Left lung (tissue), 14 donors: ENCODE measurements at places on chromosomes 2 and 18. TPM values are rescaled to one million over a fixed set of nuclear protein-coding genes. Genes with fewer than 3 reads are reported as not detected.
A peak's percentile ranks its signal among the peaks of the same experiment; 100 is the strongest.

- H3K4me3 ChIP-seq: no peak overlapping the region
- DNase-seq: no peak
Observed at GRCh38 chr2:179446476-179447141, 182.0 kb upstream of the SESTD1 start.

GRCh38 chr18:76493213-76494161 lies 1.6 kb downstream of the ZNF516 start:
- H3K27ac ChIP-seq: peak overlapping the region; percentile 93
- DNase-seq: no peak
- no peaks in the 10 kb centered on the region for H3K36me3 ChIP-seq
- H3K4me1 ChIP-seq: peaks cover 8% of the 10 kb centered on the region
- peak overlapping the region; percentile 83 for H3K4me3 ChIP-seq
- no peaks in the 10 kb centered on the region for H3K27me3 ChIP-seq

DNA sequence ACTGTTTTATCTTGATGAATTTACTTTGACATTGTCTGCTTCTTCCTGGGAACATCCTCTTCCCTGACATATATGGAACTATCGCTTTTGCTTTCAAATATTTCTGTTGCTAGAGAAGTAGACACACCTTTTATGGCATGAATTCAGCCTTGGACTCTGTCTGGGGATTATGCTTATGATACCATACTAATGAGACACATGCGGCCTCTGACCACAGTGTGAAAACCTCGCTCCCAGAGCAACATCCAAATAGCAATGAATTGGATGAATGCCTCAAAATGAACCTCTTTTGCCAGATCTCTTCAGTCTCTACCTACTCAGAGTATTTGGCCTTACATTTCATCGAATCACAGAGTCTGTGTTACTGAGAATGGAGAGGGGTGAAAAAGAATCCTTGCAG lies 70.9 kb downstream of the PIEZO2 start:
- no peaks in the 10 kb centered on the region for H3K36me3 ChIP-seq
- H3K4me3 ChIP-seq: no peak overlapping the region
- no peak overlapping the region for H3K27ac ChIP-seq
- H3K27me3 ChIP-seq: no peaks in the 10 kb centered on the region

DNA sequence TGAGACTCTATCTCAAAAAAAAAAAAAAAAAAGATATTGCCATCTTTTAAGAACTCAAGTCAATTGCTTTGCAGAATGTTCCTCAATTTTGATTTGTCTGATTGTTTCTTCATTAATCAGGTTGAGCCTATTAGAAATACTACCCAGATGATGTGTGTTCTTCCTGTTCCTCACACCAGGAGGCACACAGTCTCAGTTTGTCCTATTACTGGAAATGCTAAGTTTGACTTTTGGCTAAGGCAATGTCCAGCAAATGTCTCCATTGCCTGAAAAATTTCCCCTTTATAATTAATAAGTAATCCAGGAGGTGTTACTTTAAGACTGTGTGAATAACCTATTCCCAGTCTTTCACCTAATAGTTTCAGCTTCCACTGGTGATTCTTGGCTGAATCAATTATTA lies 28.4 kb downstream of the BOLA3 start:
- H3K27ac ChIP-seq: no peak overlapping the region
- peaks cover 6% of the 10 kb centered on the region for H3K4me1 ChIP-seq
- no peak for DNase-seq
- no peaks in the 10 kb centered on the region for H3K36me3 ChIP-seq
- no peaks in the 10 kb centered on the region for H3K27me3 ChIP-seq
- H3K4me3 ChIP-seq: no peak overlapping the region

DNA sequence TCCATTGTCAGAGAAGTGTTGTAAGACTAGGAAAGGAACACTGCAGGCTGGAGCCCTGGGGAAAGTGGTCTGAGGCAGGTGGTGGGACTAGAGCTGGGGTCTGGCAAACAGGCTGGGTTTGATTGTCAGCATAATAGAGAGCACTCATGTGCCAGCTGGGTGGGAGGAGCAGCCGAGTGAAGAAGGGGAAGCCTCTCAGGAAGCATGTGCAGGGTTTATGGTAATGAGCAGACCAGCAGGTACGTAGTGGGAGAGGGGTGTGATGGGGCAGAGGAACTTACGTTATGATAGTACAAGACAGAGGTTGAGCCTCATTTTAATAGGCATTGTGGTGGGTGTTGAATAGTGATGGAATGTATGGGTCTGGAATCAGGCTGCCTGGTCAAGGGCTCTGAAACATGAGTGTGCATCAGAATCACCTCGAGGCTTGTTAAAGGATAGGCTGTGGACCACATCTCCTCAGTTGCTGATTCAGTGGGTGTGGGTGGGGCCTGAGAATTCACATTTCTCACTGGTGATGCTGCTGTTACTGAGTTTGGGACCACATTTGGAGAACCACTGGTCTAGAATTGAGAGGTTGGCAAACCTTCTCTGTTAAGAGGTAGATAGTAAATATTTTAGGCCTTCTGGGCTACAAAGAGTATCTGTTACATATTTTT lies 1.7 kb upstream of the MGAT5 start:
- no peak overlapping the region for H3K4me3 ChIP-seq
- no peak for DNase-seq
- H3K27me3 ChIP-seq: no peaks in the 10 kb centered on the region
- no peaks in the 10 kb centered on the region for H3K4me1 ChIP-seq
- H3K27ac ChIP-seq: no peak overlapping the region

GRCh38 chr18:41526054-41526453 lies 429.0 kb upstream of the PIK3C3 start:
- H3K27me3 ChIP-seq: no peaks in the 10 kb centered on the region
- H3K4me3 ChIP-seq: no peak overlapping the region
- no peak overlapping the region for H3K27ac ChIP-seq

DNA sequence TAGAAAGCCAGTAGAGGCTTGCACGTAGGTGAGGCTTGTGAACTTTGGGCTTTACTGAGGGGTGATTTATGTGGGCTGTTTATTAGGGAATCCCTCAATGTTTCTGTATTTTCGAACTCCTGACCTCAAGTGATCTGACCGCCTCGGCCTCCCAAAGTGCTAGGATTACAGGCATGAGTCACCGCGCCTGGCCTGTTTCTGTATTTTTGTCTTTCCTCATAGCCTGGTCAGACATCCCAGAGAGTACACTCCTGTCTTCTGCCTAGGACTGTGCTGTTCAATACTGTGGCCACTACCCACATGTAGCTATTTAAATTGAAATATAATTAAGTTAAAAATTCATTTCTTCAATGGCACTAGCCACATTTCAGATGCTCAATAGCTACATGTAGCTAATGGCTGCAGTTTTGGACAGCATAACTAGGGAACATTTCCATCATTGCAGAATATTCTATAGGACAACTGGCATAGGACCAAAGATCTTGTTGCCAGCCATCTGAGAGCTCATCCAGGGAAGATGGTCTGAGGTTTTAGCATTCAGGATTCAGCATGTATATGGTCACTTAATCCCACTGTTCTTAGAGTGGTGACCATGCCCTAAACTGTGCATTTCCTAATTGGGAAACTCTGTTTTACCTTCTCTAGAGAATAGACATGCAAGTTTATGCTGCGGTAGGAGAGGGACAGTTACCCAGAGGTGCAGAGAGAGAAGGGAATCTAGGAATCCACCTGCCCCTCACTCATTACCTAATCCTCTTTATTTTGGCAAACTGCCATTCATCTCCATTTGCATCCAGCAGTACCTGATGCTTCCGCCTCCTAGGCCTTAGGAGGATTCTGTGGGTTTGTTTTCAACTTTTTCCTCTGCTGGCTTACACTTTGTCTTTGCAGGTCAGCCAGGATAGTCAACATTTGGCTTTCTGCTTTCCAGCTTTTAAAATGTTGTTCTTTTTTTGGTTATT lies 64.4 kb downstream of the LCLAT1 start:
- H3K27ac ChIP-seq: no peak overlapping the region
- DNase-seq: no peak
- H3K4me3 ChIP-seq: no peak overlapping the region
- H3K36me3 ChIP-seq: no peaks in the 10 kb centered on the region
- no peaks in the 10 kb centered on the region for H3K27me3 ChIP-seq

DNA sequence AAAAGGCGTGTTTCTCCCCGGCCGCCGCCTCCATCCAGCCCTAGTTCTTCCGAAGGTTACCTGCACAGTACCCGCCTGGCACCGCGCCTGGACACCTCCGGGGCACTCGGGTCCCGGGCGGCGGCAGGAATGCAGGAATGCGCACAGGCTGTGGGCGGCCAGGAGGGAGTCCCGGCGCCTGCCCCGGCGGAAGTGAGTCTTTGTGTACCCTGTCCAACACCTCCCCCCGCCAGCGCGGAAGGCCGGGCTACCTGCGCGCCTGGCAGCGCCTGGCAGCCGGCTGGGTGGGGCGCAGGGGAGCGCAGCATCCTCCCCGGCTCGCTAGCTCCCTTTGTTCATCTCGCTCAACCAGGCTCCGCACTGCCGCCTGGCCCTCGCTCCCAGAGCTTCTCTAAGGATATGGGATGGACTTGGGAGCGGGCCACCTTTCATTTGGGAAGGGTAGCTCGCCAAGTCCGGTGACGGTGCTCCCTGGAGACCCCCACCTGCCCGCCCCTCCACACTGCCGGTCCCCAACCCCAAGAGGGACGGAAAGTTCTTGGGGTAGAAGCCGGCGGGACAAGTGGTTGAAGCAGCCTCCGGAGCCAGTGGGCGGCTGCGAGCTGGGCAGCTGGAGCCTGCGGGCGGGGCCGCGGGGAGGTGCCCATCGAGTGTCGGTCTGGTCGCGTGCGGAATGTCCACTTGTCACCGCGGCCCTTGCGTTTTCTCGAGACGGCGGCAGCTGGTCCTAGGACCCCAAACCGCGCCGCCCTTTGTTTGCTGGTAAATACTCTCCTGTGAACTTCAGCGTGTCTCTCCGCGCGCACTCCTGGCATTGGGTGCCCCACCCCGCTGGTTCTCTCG lies 1.2 kb upstream of the ST6GAL2 start:
- H3K4me1 ChIP-seq: no peaks in the 10 kb centered on the region
- peaks cover 36% of the 10 kb centered on the region for H3K27me3 ChIP-seq
- no peaks in the 10 kb centered on the region for H3K36me3 ChIP-seq
- peak overlapping the region; percentile 35 for H3K4me3 ChIP-seq

The EPB41L3 gene
- polyA plus RNA-seq: 30.0 TPM
